ENCODE measurements at places on chromosomes 6 and 20.

DNA sequence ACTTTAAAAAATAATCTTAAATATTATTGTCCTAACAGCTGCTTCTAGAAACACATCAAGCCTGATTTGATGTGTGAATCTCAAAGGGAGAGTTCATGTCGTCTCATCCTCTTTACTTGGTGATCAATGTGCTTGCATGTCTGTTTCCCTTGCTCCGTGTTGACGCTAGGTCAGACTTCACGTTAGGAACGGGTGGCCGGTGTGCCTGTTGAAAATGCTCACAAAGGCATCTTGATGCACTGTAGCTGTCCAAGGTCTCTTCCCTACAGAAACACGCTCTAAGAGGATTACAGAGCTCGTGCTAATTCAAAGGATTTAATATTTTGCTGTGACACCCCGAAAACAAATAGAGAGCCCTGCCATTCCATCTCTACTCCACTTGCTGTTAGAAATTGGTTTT, 84.6 kb downstream of the ID4 start:
- no peak for DNase-seq

- DNase-seq, result no peak
These were observed 73.0 kb downstream of the RREB1 start for GRCh38 chr6:7180751-7181150.

- DNase-seq, result no peak
These were observed 16.8 kb upstream of the CHRNA4 start for GRCh38 chr20:63377951-63378381.

DNA sequence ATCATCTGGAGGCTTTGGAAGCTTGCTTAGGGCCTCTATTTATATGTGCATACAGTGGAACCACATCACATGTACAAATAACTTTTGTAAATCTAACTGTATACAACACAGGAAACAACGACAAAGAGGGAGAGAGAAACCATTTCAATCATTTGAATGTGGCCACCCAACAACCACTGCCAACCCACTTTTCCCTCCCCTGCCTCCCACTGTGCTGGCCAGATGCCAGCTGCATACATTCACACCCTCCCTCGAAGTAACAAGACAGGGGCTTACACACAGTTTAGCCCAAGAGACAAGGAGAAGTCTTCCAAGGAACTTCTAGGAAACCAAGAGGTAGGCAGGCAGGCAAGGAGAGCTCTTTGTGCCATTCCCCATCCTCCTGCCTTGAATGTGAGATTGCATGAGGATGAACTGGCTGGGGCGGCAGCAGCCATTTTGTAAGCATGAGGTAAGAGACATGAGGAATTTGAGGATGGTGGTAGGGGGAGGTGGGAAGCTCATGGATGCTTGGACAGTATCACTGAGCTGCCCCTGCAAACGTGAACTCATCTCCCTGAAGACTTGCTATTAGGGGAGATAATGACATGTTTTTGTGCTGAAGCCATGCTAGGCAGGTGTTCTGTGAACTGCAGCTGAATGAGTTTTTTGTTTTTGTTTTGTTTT, 18.2 kb downstream of the BMP7 start:
- DNase-seq, result no peak

DNA sequence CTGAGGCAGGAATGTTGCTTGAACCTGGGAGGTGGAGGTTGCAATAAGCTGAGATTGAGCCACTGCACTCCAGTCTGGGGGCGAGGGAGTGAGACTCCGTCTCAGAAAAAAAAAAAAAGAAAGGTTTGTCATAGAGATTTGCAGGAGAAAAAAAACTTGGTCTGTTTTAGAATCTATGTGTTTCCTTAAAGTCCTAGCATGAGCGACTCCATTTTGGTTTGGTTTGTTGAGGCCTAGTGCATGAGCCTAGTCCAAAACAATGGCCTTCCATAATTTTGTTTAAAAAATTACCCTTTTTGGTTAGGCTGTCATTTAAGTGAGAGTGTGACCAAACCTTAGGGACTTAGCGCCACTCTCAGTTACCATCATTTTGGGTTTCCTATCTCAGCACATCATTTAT, 8.2 kb upstream of the GNMT start:
- no peak for DNase-seq

DNA sequence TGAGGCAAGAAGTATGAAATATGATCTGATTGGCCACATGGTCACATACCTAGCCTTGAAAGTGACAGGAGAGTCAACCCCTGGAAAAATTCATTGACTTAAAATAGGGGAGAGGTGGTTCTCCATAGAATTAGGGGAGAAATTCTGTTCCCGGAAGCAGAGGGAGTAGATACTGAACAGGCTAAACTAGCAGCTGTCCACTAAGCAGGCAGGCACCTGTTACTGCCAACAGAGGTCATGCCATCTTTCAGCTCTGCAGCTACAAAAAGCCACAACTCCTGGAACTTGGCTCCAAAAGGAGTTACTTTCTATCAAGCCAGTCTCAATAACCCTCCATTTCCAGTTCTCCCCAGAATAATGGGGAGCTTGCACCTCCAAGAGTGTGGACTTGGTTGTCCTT, 352.5 kb downstream of the MAFB start:
- DNase-seq, result no peak

DNA sequence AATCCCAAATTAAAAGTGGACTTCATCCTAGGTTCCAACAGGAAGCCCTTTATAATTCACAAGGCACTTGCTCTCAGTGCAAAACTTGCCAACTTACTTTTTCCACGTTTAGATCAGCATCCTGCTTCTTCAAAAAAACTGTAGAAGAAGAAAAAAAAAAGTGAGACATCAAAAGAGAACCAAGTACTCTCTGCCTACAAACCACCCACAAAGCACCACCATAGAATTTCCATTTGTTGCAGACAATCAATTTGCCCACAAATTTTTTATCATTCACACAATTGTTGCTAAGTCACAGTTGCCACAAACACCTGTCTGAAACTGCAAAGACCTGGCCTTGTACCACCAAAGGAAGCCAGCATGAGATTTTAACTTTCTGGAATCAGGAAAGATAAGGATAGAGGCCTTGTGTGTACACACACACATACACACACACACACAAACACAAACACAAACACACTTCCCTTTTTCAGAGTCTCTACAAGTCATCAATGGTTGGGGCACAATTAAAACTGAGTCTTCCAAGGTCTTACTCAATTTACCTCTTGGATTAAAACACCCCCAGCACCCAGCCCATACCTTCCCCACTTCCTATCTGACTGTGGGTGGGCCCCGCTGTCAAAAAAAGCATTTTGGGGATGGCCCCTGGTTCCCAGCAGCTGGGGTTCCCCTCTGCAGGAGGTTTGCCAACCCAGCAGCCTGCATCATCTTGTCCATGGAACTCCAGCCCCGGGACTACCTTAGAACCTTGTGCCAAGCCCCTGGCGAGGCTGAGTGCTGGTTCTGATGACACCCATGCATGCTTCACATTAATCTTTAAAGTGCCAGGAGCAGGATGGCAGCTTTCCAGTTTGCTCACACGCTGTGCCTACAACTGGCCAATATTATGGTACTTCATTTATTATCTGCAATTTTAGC, 26.5 kb downstream of the FYN start:
- peak; percentile 41 for DNase-seq

- DNase-seq, result no peak
These were observed 4.3 kb upstream of the FUCA2 start for GRCh38 chr6:143515766-143516355.

DNA sequence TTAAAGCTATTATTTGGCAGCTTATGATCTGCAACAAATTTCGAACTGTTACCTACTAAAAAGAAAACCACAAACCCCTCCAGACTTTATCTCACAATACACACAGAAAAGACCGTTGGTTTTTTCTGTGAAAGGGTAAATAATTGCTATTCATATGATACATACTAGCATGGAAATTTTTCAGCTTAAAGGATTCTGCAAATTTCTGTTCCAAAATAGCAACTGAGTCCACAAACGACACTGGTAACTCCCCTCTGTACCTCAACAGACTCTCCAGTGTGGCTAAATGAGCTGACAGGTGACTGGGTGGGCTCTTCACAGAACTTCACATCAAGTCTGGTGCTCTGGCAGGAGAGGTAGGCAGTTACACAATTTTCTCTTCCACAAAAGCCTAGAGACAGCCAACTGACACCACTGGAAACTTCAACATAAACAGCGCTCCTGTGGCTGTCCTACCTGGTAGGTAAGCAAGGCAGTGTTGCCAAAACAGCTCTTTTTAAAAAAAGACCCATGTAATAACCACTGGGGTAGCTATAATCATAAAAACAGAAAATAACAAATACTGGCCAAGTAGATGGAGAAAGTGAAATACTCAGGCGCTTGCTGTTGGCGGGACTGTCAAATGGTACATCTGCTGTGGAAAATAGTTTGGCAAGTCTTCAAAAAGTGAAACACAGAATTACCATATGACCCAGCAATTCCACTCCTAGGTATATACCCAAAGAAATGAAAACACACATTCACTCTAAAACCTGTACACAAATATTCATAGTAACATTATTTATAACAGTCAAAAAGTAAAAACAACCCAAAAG, 37.8 kb downstream of the ELOVL5 start:
- DNase-seq, result no peak

- no peak for DNase-seq
These were observed 44.6 kb upstream of the TBC1D7 start for GRCh38 chr6:13372688-13373487.

GRCh38 chr6:42339991-42340401, 111.7 kb downstream of the TRERF1 start:
- no peak for DNase-seq

- DNase-seq, result no peak
These were observed 20.4 kb downstream of the PTPRK start for GRCh38 chr6:128500014-128500413.

GRCh38 chr6:84166395-84166794, 61.0 kb downstream of the CEP162 start:
- no peak for DNase-seq

GRCh38 chr6:29791162-29791561, 36.5 kb upstream of the HLA-G start:
- DNase-seq, result no peak

- no peak for DNase-seq
These were observed 183.5 kb upstream of the CST7 start for GRCh38 chr20:24765316-24766142.

- no peak for DNase-seq
These were observed 42.8 kb downstream of the HLA-DPB1 start for GRCh38 chr6:33118525-33119123.

- no peak for DNase-seq
These were observed 5.8 kb upstream of the ADAM33 start for GRCh38 chr20:3687655-3688054.

DNA sequence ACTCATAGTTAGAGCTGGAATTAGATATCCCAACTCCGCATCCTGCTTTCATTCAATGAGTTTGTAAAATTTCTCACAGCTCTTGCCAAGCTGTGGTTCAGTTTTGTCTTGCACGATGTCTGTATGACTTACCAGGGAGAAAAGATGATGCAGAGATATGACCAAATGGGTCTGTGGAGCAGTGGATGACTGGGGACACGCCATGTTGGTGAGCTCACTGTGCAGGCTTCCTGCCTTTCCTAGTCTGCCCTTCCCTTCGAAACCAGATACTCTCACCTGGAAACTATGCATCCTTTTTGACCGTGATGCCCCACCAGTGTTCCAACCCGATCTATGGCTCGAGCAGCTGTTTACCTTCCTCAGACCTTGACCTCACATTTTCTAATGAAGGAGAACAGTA, 262.7 kb upstream of the BMP2 start:
- no peak for DNase-seq
